Hippocampal formation (tissue), 2 donors: ENCODE measurements at places on chromosomes 7 and 10.

GRCh38 chr10:123150986-123151736 lies 3.0 kb upstream of the BUB3 start:
- DNase-seq = no peak

- no peak for DNase-seq
These were observed 21.6 kb downstream of the PTER start for GRCh38 chr10:16458166-16458955.

DNA sequence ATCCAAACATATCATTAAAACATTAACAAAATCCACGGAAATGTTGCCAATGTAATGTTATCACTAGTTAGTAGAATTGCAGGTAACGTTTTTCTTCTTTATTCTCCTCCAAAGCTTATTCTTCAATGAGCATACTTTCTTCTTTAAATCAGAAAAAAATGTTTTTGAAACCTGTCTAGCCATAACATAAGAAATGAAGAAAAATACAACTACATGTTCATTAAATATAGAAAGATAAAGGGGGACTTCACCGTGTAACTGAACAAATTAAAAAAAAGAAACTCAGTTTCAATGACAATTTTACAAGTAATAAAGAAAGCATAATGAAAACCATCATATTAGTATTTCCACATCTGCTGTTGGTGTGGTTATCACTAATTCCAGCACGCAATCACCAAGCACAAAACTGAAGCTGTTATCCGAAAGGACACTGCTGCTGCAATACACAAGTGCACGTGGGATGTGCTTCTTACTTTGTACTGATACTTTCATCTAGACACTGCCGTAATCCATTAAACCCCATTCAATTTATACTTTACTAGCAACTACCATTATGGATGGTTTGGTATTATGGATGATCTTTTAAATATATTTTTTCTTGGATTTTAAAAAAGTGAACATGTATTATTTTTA lies 9.6 kb downstream of the ESYT2 start:
- DNase-seq = no peak

DNA sequence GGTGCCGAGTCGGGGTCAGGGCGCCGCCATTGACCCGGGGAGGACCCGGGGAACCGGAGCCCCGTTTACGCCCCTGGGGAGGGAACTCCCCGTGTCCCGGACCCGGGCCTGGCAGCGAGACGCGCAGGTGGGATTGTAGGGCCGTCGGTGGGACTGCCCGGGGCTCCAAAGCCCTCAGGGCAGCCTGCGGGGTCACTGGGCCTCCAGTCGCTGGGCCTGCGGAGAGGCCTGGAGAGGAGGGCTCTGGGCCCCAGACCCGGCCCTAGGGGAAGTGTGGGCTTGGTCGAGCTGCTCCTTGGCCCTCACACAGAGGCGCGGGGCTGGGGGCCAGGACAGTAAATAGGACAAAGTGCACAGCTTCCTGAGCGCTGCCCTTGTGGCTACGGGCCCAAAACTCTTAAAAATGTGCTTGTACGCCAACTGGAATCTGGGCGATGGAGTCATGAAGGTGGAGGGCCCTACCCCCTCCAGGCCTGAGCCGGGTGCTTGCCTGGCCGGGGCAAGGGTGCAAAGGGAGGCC lies 657 bp downstream of the ECHDC3 start:
- no peak for DNase-seq

GRCh38 chr7:155711081-155711480 lies 66.6 kb downstream of the RBM33 start:
- no peak for DNase-seq

- no peak for DNase-seq
These were observed 149.2 kb downstream of the CACNA2D1 start for GRCh38 chr7:82294382-82294784.

DNA sequence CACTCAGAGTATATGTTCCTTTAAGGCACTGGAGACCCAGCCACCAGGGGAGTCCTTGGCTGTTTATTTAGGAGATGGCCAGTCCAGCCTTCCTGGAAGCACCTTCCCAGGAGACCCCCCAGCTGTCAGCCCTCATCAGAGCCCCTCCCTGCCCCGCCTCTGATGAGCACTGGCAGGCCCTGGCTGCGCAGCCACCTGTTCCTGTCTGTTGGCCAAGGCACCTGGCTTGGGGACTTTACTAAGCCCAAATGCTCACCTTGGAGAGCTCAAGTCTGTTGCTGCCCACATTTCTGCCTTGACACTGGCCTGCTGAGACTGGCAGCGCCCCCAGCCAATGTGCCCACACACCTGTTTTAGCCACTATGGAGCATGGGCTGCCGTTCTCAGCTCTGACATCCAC lies 124.7 kb downstream of the ELMO1 start:
- no peak for DNase-seq

- DNase-seq = no peak
These were observed 78.1 kb upstream of the RET start for GRCh38 chr10:42998481-42999384.

DNA sequence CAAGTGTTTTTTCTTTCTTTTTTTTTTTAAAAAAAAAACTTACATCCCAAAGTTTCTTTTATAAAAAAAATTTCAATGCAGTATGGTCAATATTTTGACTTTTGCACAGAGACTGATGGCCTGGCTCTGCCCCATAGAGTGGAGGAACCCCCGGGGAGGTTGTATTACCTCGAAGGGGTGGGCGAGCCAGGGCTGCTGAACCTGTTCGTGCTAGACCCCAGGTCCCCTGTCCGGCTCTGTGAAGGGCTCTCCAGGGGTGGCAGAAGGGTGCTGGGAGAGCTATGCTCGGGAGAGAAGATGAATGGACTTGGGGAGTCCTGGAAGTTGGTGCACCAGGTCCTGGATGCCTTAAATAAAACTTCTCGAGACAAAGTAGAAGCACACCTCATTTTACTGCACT lies 446.4 kb upstream of the KLF6 start:
- DNase-seq = no peak

GRCh38 chr7:18663321-18663720 lies 167.8 kb downstream of the HDAC9 start:
- DNase-seq = no peak

GRCh38 chr10:79471776-79472175 lies 26.4 kb upstream of the ZCCHC24 start:
- no peak for DNase-seq

- no peak for DNase-seq
These were observed 160.1 kb downstream of the EXOC4 start for GRCh38 chr7:133412942-133413341.

DNA sequence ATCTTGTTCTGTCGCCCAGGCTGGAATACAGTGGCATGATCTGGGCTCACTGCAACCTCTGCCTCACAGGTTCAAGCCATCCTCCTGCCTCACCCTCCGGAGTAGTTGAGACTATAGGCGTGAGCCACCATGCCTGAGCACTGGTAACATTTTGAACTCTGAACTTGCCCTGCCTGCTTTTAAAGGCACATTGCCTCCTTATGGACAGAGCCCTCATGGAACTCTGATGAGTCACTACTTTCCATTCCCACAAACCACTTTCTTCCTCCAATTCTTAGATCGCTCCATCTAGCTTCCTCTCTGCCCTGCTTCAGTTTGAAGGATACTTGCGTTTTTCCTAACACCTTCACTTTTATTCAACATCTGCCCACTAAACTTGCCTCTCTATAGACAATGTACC lies 38.1 kb downstream of the PRPS1L1 start:
- no peak for DNase-seq

GRCh38 chr7:80460857-80461256 lies 51.0 kb downstream of the GNAT3 start:
- DNase-seq = no peak

DNA sequence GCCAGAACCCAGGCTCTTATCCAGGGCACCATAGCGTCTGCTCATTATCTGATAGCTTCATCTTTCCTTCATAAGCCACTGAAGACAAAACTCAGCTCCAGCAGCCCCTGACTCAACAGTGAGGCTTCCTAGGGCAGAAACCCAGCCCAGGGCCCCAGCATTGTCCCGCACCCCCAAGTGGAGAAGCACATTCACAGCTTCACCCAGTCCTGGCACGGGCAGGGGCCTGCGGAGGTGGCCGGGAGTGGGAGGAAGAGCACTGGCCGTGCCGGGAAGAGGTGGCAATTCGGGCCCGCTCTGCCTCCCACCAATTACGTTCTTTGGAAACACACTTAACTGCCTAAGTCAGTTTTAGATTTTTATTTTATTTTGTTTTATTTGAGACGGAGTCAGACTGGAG lies 10.3 kb upstream of the CALML5 start:
- DNase-seq = no peak

- DNase-seq = no peak
These were observed 1381.1 kb upstream of the LRRTM3 start for GRCh38 chr10:65544756-65545155.

DNA sequence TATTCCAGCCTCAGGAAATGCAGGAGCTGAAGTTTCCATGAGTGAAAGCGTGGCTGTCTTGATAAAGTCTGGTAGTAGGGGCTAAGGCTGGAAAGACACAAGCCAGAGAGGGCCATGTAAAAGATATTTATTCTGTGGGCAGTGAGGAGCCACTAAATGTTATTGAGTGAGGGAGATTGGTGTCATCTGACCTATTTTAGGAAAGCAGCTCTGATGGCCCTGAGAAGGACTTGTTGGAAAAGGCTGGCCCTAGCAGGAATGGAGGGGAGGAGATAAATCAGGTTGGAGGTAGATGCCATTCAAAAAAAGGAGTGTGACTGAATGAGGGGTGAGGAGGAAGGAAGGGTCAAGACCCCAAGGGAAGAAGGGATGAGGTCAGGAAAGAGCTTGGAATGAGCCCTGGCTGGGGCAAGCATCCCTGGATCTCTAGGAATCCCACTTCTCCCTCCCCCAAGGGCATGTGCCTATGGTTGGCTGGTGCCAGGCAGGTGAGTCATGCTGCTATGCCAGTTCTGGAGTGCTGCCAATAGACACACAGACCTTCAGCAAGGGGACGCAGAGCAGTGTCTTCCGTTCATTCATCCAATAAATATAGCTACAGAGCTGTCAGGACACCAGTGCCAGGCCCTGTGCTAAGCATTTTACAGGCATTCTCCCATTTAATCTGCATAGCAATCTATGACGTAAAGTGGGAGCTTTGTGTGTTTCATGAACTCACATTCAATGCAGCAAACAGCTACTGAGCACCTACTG lies 2.0 kb downstream of the ANKRD2 start:
- no peak for DNase-seq

DNA sequence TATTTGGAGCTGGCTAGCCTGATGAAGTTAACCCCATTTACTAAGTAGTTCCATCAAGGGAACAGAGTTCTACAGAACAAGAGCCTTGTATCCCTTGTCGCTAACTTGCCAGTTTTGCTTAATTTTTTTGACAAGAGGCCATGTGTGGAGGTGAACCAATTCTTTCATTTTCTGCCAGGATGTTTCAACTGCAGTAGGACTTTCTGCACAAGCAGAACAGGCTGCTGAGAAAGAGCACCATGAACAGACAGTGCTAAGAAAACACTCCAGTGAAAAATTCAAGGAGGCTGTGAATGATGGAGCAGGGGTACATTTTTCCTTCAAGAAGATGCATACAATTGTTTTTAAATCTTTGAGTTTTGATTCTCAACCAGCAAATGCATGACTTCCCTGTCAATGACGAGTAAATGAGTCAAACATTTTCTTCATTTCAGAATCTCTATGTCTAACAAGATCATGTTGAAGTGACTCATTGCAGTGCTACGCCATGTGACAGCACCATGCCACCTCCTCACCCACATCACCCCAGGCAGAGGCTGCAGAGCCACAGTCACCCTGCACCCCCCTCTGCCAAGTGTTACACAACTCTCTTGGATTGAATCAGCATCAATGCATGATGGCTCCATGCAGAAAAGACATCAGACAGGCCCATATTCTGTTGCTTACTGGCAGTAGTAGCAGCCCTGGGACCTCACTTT lies 193.1 kb downstream of the COBL start:
- DNase-seq = no peak

GRCh38 chr7:13989949-13990305 lies 461 bp upstream of the ETV1 start:
- no peak for DNase-seq

- no peak for DNase-seq
These were observed 336.7 kb upstream of the NPVF start for GRCh38 chr7:25565002-25565401.

DNA sequence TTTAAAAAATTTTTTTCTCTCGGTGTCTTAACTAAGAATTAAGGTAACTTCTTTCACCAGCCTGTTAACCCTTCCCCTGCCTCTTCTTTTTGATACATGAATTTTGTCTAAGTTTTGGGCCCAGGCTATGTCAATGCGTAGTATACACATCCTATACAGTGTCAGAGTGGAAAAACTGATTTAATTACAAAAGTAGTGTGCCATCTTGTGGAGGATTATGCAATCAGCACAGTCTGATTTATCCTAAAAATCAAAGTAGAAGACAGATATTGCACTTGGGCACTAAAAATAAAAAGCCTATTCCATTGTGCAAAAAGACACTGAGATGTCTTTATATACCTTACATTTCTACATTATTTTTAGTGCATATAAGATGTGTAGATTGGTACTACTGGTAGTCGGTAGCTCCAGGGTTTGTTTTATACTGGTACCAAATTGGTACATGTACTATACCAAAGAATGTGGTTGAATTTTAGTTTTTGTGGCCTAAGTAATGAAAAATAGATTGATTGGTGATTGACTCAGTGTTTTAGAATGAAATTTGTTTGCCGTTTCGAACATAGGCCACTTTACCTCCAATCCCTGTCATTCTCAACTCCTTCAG lies 96.6 kb downstream of the MKLN1 start:
- DNase-seq = peak; percentile 67
